ENCODE measurements at places on chromosomes 16 and 17.
A peak's percentile ranks its signal among the peaks of the same experiment; 100 is the strongest.

DNA sequence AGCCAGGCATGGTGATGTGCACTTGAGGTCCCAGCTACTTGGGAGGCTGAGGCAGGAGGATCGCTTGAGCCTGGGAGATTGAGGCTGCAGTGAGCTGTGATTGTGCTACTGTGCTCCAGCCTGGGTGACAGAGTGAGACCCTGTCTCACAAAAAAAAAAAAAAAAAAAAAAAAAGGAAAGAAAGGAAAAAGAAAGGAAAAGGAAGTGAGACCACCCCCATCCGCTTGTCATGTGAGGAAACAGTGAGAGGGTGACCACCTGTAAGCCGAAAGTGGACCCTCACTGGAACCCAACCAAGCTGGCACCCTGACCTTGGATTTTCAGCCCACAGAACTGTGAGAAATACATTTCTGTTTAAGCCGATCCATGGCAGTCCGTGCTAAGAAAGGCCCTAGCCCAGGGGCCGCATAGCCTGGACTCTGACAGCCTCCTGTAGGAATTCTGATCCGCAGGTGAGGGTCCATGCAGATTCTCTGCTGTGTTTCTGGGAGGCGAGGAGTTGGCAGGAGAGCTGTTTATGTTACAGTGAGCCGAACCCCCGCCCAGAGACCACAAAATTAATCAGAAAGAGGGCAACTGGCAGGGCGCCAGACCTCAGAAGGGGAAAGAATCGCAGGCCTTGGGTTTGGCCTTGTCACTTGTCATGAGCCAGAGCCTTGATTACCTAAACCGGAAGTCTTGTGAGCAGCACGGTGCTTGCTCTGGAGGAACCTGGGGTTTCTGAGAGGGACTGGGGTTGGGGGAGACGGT, 945 bp downstream of the SGSH start:
- peak; percentile 21 for DNase-seq

- DNase-seq, result no peak
Observed at GRCh38 chr17:69505740-69506139, 91.2 kb downstream of the MAP2K6 start.

DNA sequence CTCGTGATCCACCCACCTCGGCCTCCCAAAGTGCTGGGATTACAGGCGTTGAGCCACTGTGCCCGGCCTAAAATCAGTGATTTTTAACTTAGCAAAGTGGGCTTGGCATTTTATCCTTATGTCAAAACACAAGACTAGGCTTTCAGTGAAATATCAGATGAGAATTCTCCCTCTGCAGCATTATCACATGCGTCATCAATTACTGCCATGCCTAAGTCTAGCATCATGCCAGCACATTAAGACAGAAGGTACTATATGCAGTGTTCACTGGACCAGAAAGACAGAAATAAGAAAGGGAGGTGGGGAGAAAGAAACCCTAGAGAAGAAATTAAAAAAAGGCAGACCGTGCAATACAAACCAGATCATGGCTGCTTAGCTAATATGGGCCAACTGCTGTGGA, 29.8 kb downstream of the GPATCH8 start:
- no peak for DNase-seq

DNA sequence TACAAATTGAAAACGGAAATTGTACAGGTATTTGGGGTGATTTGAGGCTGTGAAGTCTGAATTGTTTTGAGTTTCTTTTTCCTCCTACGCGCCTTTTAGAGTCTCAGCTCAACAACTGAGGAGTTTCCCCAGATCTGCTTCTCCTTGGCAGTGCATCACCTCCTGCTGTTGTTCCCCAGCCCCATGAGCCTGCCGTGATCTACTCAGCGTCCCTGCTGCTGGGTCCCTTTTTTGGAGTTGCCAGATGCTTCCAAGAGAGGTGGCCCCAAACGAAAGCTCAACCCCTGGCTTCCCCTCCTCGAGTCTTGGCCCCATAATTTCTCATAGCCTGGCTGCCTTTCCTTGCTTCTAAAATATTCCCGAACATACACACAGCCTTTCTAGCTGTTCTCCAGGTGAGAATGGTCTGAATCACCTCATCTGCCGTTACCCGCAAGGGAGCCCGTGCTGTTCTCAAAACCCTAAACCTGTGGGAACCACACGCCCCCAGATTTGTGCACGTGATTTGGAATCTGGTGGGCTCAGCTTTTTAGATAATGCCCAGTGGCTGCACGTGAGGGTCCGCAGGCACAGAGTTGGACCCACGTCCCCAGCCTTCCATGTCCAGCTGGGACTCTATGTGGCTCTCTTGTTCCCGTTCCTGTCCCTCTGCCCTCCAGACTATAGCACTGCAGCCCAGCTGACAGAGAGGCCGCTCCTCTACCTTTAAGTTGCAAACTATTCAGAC, 179.1 kb upstream of the CHMP6 start:
- DNase-seq, result no peak

- no peak for DNase-seq
Observed at GRCh38 chr16:82405736-82406135, 221.0 kb upstream of the CDH13 start.

GRCh38 chr16:8087597-8088289, 502.6 kb downstream of the TMEM114 start:
- DNase-seq, result no peak

GRCh38 chr16:10519929-10520868, 60.2 kb downstream of the EMP2 start:
- DNase-seq, result no peak

DNA sequence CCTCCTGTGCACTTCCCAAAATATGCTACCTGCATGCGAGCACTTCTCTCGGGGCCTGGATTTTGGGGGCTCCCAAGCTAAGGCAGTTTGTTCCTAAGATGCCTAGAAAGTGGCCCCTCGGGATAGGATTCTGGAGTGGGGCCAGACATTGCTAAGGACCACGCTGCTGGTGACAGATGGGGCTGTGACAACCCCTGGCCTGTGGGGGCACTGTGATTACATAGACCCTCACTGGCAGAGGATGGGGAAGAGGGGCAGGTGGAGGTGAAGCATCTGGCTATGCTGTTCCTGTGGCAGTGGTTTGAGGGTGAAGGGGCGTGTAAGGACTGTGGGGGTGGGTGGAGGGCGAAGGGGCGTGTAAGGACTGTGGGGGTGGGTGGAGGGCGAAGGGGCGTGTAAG, 128.4 kb downstream of the ENGASE start:
- no peak for DNase-seq
